M059J (cell line): ENCODE measurements at places on chromosomes 16 and 17. TPM values are rescaled to one million over a fixed set of nuclear protein-coding genes. Genes with fewer than 3 reads are reported as not detected.
A peak's percentile ranks its signal among the peaks of the same experiment; 100 is the strongest.

The PSMD7 gene
- total RNA-seq, result 123 and 169 TPM in 2 replicates

The HSD17B2 gene
- total RNA-seq, result 16.0 and 28.0 TPM in 2 replicates

The CMTM4 gene
- total RNA-seq, result 15.2 and 18.4 TPM in 2 replicates

The WFDC1 gene
- total RNA-seq, result 0.05 and 0.52 TPM in 2 replicates

The ITGAX gene
- total RNA-seq, result 1.1 and 2.8 TPM in 2 replicates

DNA sequence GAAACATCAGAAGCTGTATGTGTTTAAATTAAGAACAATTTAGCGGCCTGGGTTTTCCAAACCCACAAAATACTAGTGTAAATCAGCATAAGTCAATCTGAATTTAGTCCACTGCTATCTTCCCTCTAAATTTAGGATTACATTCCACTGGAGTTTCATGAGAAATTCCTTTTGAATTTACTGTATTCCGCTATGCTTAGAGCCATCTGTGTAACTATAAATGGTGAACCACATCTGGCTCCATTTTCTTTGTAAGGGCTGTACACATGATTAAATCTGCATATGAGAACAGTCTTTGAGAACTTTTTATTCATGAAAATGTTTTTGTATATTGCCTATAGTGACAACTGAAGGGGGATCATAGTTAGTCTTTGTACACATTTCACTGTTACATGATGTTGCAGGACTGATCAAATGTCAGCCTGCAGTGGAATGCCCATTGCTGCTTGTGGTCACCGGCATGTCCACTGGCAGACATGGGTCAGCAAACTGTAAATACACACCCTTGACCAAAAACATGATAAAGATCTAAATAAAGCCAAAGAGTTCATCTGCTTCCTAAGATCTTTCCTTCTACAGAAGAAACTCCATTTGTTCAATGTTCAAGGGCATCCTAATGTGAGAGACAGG is 36.8 kb downstream of the RPGRIP1L start:
- DNase-seq, result peak; percentile 76

GRCh38 chr16:66367968-66368891 is 1.7 kb downstream of the CDH5 start:
- no peak for DNase-seq

GRCh38 chr16:75265911-75266701 is 14.7 kb upstream of the BCAR1 start:
- DNase-seq, result peak; percentile 77

DNA sequence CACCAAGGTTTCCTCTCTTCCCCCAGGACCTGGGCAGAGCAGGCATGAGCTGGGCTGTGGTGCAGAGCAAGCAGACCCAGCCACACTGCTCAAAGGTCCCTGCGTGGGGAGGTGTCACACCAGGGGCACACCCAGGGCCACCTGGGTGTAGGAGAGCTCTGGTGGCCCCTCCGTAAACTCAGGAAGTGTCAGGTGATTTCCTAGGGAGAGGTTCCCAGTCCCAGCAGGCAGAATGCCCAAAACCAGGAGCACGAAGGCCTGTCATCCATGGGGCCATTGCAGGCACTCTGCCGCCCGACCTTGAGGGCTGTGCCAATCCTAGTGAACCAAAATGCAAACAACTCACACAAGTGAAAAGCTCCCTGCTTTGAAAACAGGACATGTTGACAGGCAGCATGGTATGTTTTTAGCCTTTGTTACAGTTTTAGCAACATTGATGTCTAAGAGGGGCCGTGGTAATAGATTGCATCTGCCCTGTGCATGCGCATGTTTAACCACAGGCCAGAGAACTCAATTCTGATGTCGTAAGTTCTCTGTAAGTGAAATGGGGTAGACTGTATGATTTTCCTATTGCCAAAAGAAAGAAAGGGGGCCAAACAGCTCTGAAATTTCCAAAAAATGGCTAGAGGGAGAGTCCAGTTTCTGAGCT is 21.3 kb downstream of the CIBAR2 start:
- DNase-seq, result no peak

- DNase-seq, result peak; percentile 44
These were observed 19.3 kb downstream of the CDH1 start for GRCh38 chr16:68756239-68756915.

DNA sequence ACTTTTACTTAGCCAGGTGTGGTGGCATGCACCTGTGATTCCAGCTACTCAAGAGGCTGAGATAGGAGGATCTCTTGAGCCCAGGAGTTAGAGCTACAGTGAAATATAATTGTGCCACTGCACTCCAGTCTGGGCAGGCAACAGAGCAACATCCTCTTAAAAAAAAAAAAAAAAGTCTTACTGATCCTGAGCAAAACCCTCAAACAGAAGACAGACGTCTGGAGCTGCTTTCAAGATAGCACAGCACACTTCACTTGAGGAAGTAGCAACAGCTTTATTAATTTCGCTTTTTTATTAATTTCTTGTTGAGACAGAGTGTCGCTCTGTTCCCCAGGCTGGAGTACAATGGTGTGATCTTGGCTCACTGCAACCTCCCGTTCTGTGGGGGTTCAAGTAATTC is 10.2 kb upstream of the GGA2 start:
- DNase-seq, result no peak

- DNase-seq, result peak; percentile 58
These were observed 11.4 kb upstream of the APOH start for GRCh38 chr17:66240630-66241029.
